ENCODE measurements at places on chromosomes 5 and 9.

DNA sequence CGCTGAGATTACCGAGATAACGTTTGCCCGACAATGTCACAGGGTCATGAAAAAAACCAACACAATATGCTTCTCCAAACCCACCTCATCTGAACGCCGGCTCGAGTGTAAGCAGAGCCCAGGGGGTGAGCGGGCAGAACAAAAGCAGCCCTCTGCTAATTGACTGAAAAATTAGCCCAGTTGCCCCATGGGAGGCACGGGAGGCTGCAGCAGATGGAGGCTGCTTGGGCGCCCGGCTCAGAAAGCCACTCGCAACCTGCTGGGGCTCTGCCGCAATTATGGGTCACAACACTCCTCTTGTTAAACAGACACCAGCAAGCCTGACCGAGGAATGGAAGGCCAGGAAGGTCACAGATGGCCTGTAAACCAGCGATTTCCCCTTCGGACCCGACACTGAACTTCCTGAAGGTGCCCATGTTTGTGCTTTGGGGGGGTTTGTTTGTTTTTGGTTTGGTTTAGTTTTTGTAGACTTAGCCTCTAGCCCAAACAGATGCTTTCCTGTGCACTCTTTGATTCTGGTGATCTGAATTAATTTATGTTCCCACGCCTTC, 104.6 kb upstream of the IRX1 start:
- DNase-seq, result no peak

DNA sequence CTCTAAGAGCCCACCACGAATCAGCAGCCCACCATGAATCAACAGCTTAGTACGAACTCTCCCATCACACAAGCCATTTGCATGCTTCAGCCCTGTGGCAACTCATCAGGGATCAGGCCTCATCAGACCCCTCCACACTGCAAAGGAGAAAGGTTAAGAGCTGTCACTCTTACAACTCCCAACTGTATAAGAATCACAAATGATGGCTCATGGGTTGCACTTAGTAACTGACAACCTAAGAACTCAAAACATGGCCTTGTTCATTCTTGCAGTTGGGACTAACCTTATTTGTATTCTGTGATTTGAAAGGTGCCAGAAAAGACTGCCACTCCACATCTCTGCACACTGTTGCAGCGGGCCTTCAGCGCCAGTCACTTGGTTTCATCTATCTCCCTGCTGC, 149.1 kb upstream of the ZNF366 start:
- DNase-seq, result no peak

GRCh38 chr5:139212486-139212885, 14.3 kb upstream of the SIL1 start:
- DNase-seq, result no peak

DNA sequence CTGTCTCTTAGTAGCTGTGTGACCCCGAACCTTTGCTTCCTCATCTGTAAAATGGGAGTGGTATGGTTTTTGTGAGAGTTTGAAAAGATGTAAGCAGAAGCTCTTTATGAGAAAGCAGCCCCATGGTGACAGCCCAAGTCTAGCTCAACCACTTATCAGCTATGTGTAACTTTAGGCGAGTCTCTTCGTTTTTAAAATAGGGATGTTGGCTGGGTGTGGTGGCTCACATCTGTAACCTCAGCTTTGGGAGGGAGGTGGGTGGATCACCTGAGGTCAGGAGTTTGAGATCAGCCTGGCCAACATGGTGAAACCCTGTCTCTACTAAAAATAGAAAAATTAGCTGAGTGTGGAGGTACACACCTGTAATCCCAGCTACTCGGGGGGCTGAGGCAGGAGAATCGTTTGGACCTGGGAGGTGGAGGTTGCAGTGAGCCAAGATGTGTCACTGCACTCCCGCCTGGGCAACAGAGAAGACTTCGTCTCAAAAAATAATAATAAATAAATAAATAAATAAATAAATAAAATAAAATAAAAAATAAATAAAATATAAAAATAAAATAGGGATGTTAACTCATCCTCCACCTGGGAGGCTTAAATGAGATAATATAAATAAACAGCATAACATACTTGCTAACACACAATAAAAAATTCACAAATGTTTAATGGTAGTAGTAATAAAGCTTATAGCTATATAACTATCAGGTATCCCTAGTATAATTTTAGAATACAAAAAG, 71.7 kb downstream of the APBA1 start:
- DNase-seq, result no peak

- DNase-seq, result no peak
Observed at GRCh38 chr5:33161421-33161820, 279.3 kb upstream of the TARS1 start.

- peak; percentile 45 for DNase-seq
Observed at GRCh38 chr5:16539169-16539666, 73.6 kb upstream of the ZNF622 start.

- DNase-seq, result no peak
Observed at GRCh38 chr9:91835216-91835615, 114.8 kb downstream of the ROR2 start.

- DNase-seq, result no peak
Observed at GRCh38 chr9:18747595-18747994, 273.6 kb downstream of the ADAMTSL1 start.

- no peak for DNase-seq
Observed at GRCh38 chr5:91077623-91078022, 305.5 kb downstream of the ARRDC3 start.

GRCh38 chr5:134561871-134562296, 36.4 kb downstream of the JADE2 start:
- peak; percentile 58 for DNase-seq

DNA sequence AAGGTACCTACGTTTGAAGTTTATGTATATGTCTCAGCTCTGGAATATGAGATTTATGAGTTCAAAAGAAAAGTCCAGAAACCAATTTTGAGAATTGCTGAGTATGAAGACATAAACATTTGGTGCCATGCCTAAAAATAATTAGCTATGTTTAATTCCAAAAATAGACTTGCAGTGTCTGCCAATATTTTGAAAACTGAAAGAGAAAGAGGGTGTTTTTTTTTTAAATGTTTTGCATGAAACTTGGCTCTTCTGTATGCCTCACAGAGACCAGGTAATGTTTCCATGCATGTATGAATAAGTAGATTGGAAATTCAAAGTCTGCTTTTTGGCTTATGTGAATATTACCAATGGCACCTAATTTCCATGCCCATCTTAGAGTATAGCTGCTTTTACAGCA, 634.4 kb upstream of the C9orf72 start:
- no peak for DNase-seq

DNA sequence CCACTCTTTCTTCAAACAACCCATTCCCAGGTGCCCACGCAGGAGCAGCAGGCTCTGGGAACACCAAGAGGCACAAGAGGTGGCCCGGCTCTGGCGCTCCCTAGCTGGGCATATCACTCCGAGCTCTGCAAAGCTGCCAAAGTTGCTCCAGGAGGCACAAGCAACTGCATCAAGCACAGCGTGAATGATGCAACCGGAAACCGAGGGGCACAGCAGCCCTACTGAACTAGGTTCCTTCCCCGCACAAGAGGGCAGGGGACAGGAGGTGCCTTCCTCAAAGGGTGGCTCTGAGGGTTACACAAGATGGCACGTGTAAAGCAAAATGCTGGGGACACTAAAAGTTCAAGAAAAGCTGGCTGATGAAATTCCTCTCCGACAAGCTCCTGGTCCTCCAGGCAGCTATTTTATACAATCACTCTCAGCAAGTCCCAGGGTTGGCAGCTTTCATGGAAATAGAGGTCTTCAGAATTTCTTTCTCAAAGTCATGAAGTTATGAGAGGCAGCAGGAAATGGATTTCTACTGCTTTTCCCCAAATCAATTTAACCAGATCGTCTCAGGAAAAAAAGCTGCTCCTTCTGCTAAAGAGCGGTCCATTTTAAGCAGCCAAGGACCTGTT, 22.9 kb downstream of the PSMB7 start:
- no peak for DNase-seq

GRCh38 chr5:175572886-175573285, 85.0 kb upstream of the HRH2 start:
- DNase-seq, result no peak

DNA sequence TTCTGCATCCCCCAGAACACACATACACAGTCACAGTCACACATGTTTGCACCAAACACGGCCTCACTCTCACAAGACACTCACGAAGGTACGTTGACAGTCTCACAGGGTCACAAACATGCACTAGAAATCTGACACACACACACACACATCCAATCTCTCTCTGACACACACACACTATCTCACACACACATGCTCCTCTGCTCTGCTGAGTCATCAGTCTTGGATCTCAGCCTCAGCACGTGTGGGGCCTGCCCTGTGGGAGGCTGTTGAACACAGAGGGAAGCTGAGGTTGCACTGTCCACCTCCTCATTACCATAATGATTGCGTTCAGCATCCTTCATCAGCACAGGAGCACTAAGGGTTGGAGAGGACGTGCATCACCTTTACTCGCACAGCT, 188.8 kb downstream of the MTRR start:
- DNase-seq, result no peak

DNA sequence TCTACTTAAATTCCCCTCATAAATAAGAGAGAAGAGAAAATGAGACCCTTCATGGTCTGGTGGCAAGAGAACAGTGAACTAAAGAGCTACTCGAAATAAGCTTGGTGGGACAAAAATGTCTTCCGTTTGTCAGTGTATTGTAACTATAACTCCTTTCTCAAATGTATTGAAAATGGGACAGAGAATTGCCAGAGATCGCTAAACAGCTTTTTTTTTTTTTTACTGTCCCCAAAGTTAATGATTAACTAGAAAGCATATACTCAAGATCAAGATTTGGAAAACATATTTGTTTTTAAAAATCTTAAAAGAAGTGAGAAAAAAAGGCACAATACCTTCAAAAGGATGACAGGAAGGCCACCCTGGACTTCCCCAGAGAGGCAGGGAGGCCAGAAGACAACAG, 206.4 kb upstream of the CTNND2 start:
- DNase-seq, result no peak

- DNase-seq, result no peak
Observed at GRCh38 chr9:93676310-93677047, 100.1 kb downstream of the PHF2 start.

- DNase-seq, result no peak
Observed at GRCh38 chr5:1637639-1638481, 114.1 kb upstream of the LPCAT1 start.

GRCh38 chr5:97115932-97116331, 26.5 kb downstream of the LIX1 start:
- DNase-seq, result no peak

- peak; percentile 62 for DNase-seq
Observed at GRCh38 chr9:90433398-90433941, 209.2 kb downstream of the DIRAS2 start.

DNA sequence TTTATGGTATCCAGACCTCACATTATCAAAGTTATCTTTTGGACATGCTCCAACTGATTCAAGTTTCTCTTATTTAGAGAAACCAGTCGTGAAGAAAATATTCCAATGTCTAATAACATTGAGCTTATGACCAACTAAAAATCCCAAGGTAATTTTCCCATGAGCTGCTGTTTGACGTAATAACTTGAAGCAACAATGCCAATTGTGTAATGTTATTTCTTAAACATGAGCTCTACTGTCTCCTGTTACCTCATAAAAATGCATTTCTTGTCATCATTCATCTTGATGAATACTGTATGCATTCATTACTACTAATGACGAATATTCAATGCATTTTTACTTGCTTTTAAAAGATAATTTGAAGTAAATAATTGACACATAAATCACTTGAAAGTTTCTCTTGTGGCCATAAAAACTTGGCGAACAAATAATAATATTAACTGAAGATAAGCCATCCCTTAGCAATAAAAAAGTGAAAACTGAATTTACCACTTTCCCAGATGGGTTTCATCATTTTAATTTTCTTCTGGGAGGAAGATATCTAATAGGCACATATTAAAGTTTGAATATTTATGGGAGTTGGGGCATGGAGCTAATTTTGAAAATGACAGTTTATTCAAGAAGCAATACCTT, 424 bp upstream of the MARCOL start:
- DNase-seq, result no peak

DNA sequence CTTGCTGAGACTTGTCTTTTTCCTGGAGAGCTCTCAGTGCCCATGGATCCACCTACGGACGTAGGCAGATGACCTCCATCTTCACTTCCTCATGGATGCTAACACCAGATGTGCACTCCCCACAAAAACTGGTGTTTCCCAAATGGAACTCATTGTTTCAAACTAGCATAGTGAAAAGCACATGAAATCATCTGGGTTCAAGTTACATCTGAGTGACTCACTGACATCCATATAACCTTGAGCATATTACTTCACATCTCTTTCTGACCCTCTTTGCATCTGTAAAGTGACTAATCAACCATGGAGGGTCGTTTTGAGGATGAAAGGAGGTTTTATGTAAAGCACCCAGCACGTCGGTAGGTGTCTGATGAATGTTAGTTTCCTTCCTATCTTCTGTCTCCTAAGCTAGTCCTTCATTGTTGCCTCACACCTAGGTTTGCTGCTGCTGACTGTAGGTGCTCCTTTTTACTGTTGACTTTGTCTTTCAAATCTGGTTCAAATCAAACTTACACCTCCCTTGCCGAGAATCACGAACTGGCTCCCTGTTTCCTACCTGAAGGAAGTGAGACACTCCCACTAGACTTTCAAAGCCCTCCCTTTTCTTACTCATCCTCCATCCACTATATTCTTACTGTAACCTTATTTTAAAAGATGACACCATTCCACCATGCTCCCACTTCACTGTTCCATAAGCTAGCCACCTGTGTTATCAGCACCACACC, 10.3 kb downstream of the OCLN start:
- DNase-seq, result no peak

GRCh38 chr5:161507591-161507990, 38.9 kb downstream of the GABRB2 start:
- no peak for DNase-seq

DNA sequence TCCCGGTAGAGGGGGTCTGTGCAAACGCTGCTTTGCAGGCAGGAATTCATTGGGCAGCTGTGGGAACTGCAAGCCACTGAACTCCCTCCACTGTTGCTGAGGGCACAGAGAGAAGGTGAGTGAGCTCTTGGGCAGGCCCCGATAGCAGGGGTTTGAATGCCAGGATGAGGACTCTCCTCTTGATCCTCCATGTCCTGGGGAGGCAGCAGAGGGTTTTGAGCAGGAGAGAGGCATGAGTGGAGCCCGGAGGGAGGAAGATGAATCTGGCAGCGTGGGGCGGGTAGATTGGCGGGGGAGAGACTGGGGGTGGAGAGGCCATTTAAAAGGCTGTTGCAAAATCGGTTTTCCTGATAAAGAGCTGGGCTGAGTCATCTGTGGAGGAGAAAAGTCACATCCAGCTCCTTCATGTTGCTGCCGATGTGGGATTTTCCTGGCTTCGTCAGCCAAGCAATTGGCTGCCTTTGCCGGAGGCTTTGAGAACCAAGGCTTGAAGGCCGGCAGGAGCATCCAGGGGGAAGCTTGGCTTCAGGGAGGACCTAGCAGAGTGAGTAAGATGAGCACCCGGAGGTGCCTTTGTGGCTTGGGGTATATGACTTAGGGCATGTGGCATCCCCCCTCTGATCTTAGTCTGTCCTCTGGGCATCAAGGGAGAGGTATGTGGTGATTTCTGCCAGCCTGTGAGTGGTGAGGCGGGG, at the start of gene SYNPO:
TSS of gene SYNPO (plus strand) at position 350 of the 695 bp plus-strand sequence. CDS start 7,616 bp downstream, outside the sequence.
- DNase-seq, result peak; percentile 49

All from Calu3 (cell line).